ENCODE measurements at places on chromosomes 5 and 9. TPM values are rescaled to one million over a fixed set of nuclear protein-coding genes. Genes with fewer than 3 reads are reported as not detected.

The GNA14 gene
- total RNA-seq, result 0.14 TPM

The TMEM174 gene
- total RNA-seq, result not detected

The GFI1B gene
- not detected for total RNA-seq

The IL9 gene
- total RNA-seq, result not detected

The ZNF346 gene
- total RNA-seq, result 12.5 TPM

The GPR151 gene
- not detected for total RNA-seq

The SLC34A3 gene
- not detected for total RNA-seq

The NTNG2 gene
- total RNA-seq, result 3.2 TPM

The FOXD4L6 gene
- not detected for total RNA-seq

The GPRIN1 gene
- total RNA-seq, result 10.3 TPM

The SPTLC1 gene
- total RNA-seq, result 74.4 TPM

Data from A549 treated with ZK216348 at 1 μM for 4 hours (cell line).